COLO829 (cell line): ENCODE measurements at places on chromosomes 13 and 19.

DNA sequence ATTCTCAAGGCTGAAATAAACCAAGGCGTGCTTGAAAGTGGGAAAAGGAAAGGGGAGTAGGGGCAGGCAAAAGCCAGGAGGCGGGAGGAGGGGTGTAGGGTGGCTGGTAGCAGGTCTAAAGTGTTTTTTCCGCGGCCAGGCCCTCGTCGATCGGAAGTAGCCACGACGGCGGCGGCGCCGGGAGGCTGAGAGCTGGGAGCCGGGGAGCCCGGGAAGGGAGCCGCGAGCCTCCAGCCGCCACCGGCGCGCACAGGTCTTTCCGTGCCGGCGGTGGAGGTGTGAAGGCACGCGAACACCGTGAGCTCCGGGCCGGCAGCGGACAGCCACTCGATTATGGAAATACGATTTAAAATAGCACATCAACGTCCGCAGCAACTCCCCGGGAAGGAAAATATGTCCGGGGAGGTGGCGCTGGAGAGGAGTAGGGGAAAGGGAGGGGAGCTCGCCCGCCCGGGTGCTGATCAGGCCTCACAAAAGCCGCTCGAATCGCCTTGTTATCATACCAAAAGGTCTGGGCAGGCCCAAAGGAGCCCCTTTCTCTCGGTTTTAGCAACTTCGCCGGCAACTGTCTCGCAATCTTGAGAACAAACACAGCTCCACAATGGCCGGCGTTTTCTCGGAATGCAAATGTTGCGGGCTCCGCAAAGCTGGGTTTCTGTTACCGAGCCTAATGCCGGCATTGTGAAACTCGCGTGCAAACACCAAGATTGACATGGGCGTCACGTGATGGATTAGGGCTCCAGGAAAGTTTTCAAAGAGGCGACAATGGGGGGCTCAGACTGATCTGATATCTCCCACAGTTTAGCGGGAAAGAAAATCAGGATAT is 2.9 kb upstream of the PCDH8 start:
- no peak for DNase-seq

- DNase-seq: no peak
Measured at GRCh38 chr13:47306991-47307390, 410.1 kb upstream of the HTR2A start.

DNA sequence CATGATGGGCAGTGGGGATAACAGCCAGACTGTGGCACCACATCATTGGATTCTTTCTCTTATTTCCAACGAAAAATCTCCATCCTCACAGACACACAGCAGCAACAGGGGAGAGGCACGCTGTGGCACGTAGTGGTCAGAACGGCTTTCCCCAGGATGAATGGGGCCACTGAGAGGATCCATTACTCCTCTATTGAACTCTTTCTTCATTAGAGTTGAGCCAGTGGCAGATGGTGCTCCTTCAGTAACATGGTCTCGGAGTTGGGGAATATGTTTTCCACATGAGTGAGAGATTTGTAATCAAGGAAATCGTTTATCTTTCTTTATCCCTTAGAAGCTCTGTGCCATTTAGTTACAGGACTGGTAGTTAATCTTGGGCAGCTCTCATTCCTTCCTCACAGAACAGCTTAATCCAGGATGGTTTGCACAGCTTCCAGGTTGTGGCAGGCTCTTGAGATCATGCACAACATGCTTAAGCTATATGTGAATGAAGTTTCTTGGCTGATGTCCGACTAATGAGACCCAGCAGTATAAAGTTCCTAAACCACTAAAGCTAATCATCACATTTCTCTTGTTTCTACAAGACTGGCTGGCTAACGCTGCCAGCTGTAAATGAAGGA is 180.5 kb upstream of the SLC10A2 start:
- DNase-seq: no peak

- no peak for DNase-seq
Measured at GRCh38 chr19:54107876-54108490, 5.3 kb downstream of the NDUFA3 start.

DNA sequence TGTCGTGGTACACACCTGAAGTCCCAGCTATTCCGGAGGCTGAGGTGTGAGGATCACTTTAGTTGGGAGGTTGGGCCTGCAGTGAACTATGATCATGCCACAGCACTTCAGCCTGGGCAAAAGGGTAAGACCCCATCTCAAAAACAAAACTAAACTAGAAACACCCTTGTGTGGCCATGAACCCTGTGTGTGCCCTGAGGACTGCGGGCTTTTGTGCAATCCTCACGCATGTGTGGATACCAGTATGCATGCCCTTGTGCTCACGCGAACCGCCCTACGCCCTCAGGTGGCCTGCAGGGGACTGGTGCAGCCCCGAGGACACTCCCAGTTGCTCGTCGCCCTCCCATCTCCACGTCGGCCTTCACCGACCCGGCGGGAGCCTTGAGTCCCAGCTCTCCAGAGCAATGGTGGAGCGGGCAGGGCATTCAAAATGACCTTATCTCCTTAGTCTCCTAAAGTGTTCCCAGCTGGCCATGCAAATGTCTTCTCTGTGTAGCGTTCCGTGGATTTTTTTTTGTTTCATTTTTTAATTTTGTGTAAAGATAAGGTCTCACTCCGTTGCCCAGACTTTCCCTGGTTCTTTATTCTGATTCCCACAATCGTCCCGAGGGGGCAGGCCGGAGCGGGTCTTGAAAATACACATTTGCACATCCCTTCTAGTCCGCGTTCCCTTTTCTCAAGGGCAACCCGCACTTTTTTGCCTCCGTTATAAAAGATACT is 868 bp upstream of the EGLN2 start:
- peak; percentile 48 for DNase-seq

GRCh38 chr13:45522571-45522970 is 57.8 kb downstream of the COG3 start:
- DNase-seq: no peak

GRCh38 chr13:97559981-97560380 is 126.0 kb downstream of the RAP2A start:
- DNase-seq: no peak

- DNase-seq: no peak
Measured at GRCh38 chr13:99873832-99874430, 97.6 kb downstream of the ZIC5 start.

- DNase-seq: no peak
Measured at GRCh38 chr13:39485314-39485700, 117.7 kb downstream of the LHFPL6 start.

GRCh38 chr13:41988244-41988643 is 27.3 kb upstream of the VWA8 start:
- no peak for DNase-seq

- DNase-seq: no peak
Measured at GRCh38 chr13:30648522-30649012, 30.8 kb downstream of the USPL1 start.

GRCh38 chr13:100014621-100015020 is 33.0 kb downstream of the ZIC2 start:
- no peak for DNase-seq

DNA sequence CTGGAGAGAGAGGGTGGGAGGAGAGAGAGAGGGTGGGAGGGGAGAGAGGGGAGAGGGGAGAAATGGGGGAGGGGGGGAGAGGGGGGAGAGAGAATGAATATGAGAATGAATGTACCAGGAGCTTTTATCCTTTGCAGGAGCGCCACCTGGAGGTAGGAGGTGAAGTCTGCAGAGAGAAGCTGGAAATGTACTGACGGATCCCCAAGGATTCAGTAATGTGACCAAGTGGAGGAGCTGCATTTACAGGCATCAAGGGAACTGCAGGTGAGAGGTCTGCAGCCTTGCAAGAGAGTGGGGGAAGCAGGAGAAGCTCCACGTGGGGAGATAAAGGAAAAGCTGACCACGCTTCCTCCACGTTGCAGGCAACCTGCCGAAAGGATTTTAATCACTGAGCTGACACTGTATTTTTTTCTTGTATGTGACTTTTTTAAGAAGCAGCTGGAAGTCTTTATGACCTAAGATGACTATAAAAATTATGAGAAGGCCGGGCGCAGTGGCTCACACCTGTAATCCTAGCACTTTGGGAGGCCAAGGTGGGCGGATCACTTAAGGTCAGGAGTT is 33.7 kb downstream of the VSTM1 start:
- peak; percentile 70 for DNase-seq

GRCh38 chr13:24927810-24928404 is 163.9 kb downstream of the RNF17 start:
- DNase-seq: no peak

- DNase-seq: no peak
Measured at GRCh38 chr13:41182231-41182630, 12.1 kb downstream of the KBTBD7 start.

DNA sequence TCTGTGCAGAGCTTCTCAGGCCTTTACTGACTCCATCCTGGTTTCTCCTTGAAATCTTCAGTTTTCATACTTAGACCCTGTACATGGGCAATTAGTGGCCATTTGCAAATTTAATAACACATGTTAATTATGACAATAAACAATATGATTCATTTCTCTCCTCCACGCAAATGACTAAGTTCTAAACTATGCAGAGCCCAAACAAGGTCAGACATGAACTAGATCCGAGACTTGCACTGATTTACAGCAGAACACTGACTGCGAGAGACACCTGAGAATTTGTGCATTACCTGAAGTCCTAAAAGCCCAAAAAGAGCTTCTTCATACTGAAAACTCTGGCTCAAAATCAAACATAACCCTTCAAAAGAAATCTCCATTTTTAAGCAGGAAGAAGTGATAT is 521.8 kb downstream of the MYO16 start:
- DNase-seq: no peak

GRCh38 chr13:30971575-30971974 is 39.1 kb downstream of the TEX26 start:
- no peak for DNase-seq

- no peak for DNase-seq
Measured at GRCh38 chr19:13637664-13638063, 126.7 kb upstream of the MRI1 start.

GRCh38 chr13:22812793-22813192 is 368.0 kb upstream of the SGCG start:
- no peak for DNase-seq

GRCh38 chr13:64305246-64305645 is 2889.6 kb upstream of the PCDH20 start:
- DNase-seq: no peak

- DNase-seq: no peak
Measured at GRCh38 chr13:96492766-96493165, 402.9 kb downstream of the HS6ST3 start.

- DNase-seq: no peak
Measured at GRCh38 chr19:6481541-6482342, at the start of gene DENND1C. DENND1C (minus strand) TSS chr19:6481787; CDS start chr19:6481695, 92 bp downstream.

DNA sequence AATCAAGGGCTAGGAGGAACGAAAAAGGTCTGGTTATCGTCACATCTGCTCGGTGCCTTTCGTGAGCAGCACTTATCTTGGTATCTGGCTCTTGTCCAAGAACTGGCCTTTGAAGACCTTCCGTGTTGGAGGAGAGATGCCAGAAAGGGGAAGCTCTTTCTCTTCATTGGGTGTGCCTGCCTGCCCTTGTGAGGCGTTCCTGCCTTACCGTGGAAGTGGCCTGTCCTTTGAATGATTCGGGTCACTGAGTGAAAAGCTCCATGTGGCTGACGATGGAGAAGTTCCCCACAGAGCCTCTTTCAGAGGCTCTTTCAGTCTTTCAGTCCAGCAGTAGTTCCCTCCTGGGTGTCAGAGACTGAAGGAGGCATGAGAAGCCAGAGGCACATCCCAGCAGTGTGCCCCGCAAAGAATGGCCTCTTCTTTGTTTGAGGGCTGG is 121.5 kb upstream of the SLC10A2 start:
- DNase-seq: no peak

DNA sequence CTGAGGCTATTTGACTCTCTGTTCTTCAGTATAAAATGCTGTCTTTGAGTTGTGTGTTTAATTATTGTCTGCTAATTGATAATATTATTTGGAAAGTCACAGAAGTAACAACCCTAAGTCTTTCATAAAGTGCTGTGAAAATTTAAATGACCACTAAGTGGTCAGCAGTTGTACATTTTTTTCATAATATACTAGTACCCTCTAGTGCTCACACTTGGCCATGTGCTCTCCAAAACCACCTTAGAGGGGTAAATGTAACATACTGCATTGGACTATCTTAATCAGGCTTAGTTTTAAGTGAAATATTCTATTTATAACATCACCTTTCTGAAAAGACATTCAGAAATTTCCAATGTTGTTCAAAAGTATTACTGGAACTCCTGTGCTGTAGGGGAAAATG is 745.3 kb downstream of the GPC5 start:
- DNase-seq: no peak

- no peak for DNase-seq
Measured at GRCh38 chr19:3207461-3208242, 16.8 kb upstream of the CELF5 start.

- DNase-seq: no peak
Measured at GRCh38 chr13:50668691-50669271, 174.7 kb downstream of the DLEU7 start.

DNA sequence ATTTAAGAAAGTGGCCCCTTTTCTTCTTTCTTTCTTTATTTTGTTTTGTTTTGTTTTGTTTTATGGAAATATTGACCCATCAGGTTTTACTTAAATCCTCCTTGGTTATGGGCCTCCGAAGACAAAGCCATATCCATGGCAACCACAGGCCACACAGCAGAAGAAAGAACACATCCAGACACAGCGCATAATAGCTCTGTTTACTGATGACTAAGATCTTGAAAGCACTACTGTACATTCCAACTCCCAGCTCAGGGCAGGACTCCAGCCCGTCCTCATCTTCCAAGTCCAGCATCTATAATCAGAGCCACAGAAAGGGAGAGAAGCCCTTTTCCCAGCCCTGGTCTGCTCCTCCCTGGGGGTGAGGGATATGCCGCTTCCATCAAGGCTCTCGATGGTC is 84.3 kb downstream of the NUFIP1 start:
- peak; percentile 90 for DNase-seq

- no peak for DNase-seq
Measured at GRCh38 chr13:113184568-113185440, 23.7 kb downstream of the PCID2 start.

DNA sequence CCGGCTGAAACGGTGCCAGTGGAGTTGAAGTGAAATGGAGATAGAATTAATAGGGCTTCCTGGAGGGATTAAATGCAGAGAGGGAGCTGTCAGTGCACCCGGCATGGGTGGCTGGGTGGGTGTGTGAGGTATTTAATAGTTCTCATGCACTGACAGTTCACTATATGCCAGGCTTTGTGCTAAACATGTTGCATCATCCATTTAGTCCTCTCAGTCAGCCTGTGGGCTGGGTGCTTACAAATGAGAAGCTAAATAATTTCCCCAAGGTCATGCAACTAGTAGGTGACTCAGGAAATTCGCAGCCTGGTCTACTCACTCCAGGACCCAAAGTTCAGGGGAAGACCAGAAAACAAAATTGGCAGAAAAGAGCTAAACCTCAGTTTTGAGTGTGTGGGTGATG is 63.5 kb upstream of the SPATA13 start:
- DNase-seq: peak; percentile 13

DNA sequence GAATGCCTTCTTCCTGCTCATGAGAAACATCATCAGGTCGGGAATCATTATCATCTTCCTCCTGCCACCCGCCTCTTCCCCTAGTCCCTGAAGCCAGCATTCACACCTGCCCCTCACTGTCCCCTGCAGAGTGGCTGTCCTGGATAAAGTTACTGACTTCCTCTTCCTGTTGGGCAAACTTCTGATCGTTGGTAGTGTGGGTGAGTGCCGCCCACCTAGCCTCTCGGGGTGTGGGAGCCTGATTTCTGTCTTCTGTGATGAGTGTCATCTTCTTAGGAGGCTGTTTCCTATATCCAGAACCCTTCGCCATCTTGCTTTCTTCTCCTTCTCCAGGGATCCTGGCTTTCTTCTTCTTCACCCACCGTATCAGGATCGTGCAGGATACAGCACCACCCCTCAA is 12.5 kb downstream of the SLC44A2 start:
- no peak for DNase-seq

- no peak for DNase-seq
Measured at GRCh38 chr13:39821977-39822376, 166.5 kb downstream of the COG6 start.

- no peak for DNase-seq
Measured at GRCh38 chr19:9937001-9937411, 691 bp upstream of the OLFM2 start.

- DNase-seq: no peak
Measured at GRCh38 chr19:55467236-55468053, 2.9 kb upstream of the C19orf85 start.
